ENCODE measurements at places on chromosomes 4 and X. TPM values are rescaled to one million over a fixed set of nuclear protein-coding genes. Genes with fewer than 3 reads are reported as not detected.
A peak's percentile ranks its signal among the peaks of the same experiment; 100 is the strongest.

IRAK1 gene
- total RNA-seq, result 103 TPM

GAGE12F gene
- total RNA-seq, result not detected

PIR gene
- 3.5 TPM for total RNA-seq

PAGE4 gene
- total RNA-seq, result not detected

SPP1 gene
- 9.0 TPM for total RNA-seq

GRCh38 chrX:82541822-82542221 is 966.3 kb upstream of the POU3F4 start:
- no peak for DNase-seq

- peak; percentile 85 for DNase-seq
These were observed 82.9 kb downstream of the CLCN4 start for GRCh38 chrX:10239611-10240064.

DNA sequence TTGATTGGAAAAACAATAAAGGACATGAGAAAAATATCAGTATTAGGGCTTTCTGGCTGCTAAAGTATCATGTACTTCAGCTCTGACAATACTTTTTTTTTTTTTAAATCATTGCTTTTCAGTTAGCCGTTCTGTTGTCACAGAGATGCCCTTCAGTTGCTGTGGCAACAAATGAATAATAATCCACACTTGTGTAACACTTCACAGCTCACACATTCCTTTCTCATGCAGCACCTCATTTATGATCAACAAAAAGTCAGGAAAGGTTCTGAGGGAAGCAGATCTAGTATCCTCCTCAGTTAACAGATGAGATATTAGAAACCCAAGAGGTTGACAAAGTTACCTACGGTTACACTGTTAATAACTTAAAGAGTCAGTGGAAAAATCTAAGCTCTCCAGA is 444.2 kb upstream of the SLIT2 start:
- peak; percentile 73 for DNase-seq

DNA sequence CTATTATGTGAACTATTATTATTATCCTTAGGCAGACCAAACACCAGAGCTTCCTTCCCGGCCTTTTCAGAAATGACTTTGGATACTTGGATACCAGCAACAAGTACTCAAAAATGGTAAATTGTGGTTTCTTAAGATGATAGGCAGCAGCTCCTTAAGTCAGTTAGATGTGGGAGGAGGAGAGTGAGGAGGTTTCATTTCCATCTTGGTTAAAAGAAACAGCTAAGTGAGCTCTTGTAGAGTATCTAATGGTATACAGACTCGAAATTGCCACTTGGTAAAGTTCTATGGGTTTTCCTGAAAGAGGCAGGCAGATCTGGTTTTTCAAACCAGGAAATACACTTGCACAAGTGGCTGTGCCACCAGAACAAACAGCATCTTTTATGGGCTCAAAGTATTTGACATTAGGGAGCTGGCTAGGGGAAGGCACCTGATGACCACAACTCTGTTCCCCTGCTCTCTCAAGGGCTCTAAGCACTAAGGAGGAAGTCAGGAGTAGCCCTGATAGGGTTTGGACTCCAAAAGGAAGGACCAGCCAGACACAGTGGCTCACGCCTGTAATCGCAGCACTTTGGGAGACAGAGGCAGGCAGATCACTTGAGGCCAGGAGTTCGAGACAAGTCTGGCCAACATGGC is 130.9 kb downstream of the TMEM164 start:
- no peak for DNase-seq

GRCh38 chrX:112368371-112368770 is 285.8 kb upstream of the TRPC5 start:
- DNase-seq, result no peak

GRCh38 chr4:89836031-89836745 is 773 bp downstream of the SNCA start:
- no peak for DNase-seq

DNA sequence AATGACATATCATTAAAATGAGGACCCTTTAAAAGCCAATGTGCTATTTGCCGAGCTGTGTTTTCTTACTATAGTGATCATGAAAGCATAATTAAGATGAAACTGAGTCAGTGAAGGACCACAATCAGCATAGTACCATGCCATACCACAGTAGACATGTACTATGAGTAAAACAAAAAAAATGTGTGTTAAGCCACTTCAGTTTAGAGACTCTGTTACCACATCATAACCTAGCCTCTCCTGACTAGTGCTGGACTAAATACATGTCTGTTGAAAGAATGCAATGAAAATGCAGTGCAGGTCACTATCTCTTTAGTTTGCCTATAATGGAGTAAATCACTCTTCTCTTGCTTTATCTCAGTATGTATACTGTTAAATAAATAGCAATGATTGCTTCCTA is 12.3 kb upstream of the DDX53 start:
- DNase-seq, result no peak

DNA sequence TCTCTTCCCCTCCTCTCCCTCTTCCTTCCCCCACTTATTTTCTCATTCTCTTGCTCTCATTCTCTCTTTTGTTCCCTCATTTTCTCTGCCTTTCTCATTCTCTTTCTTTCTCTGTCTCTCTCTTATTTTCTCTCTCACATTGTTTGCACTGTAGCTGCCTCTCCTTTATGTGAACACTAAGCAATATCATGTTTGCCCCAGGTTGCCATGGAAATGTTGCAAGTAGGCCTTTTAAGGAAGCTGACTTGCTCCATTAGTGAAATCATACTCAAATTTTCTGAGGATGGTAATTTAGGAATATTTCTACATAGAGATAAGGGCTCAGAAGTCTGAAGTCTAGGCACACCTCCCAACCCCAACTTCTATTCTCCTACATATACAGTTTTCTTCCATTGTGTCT is 130.1 kb downstream of the EDA start:
- DNase-seq, result no peak

- no peak for DNase-seq
These were observed 1387.2 kb downstream of the STIM2 start for GRCh38 chr4:28247805-28248204.

GRCh38 chr4:107599841-107600240 is 120.2 kb downstream of the PAPSS1 start:
- no peak for DNase-seq

GRCh38 chr4:16706251-16706650 is 192.2 kb downstream of the LDB2 start:
- DNase-seq, result no peak

GRCh38 chr4:1211371-1211770 is 37.6 kb downstream of the CTBP1 start:
- no peak for DNase-seq

DNA sequence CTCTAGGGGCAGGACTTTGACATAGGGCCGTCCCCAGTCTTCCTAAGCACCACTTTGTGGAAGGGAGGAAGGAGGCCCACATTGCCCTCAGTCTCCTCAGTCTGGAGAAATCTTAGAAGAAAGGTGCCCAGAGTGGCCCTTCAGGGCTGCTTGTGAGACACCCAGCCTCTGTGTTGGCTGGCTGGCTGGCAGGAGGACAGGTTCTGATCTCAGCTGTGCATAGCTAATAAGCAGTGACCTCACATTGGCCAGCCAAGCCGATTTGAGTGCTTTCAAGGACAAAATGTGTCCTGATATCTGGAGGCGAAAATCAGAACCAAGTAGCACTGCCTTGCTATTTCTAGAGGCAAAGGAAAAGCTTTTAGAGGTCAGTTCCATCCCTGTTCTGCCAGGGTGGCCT is 211.5 kb downstream of the BCOR start:
- no peak for DNase-seq

GRCh38 chr4:88382621-88383020 is 4.0 kb downstream of the HERC6 start:
- DNase-seq, result no peak

DNA sequence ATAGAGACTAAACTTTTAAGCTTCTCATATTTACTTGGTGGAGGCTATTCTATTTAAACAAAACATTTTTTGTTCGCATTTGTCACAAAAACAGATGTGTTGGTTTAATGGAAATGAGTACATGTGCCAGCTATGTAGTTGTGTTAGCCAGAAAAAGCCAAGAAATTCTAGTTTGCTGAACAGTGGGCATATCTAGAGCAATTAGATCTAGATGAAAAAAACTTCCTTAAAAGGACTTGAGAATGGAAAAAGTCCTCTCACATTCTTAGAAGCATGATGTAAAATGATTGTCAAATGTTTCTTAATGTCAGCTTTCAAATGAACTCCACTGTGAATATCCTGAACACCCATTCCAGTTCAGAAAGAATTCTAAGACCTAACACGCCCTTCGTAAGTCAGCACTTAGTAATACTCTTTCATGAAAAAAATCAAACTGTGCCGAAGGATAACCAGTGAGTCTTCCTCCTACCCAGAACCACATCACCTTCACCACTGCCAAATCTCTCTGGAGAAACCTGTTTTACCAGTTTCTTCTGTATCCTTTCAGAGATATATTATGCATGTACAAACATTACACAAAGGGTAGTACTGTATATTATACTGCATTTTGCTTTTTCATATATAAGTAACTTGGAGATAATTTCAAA is 28.2 kb downstream of the PHKA1 start:
- DNase-seq, result no peak

- DNase-seq, result no peak
These were observed 9.4 kb downstream of the KLF3 start for GRCh38 chr4:38673130-38673978.

GRCh38 chr4:153170407-153170806 is 33.8 kb upstream of the TRIM2 start:
- DNase-seq, result no peak

DNA sequence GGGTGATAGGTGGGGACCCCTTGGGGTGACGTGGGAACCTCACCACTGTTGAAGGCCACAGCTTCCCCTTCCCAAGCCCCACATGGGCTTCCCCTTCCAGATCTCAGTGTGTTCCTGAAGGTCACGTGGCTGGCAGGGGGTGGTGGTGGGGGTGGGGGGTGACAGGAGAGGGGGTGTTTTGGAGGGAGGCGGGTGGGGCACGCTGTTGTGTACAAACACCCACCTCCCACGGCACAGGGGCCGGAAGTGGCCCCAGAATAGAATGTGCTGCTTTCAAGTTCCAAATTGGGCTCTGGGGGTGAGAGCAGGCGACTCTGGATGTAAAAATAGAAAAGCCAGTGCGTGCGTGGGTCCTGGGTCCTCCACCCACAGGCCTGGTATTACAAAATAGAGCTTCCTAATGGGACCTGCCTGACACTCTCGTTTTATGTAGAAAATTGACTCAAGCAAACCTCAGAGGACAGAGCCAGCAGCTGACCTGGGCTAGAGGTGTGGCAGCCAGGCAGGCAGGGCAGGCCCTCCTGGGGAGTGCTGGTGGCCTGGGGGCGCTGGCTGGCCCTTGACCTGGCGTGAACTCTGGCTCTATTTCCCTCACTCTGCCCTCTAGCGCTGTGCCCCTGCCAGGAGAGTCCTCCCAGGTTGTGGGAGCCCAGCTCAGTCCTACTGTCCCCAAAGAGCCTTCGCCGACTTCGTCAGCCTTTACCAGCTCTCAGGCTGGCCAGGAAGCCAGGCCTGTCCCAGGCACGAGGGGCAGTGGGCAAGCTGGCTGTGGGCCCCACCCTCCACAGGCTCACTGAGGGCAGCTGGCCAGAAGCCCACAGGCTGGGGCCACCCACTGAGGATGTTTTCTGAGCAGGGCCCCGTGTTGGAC is 5.4 kb upstream of the SH3BP2 start:
- no peak for DNase-seq

GRCh38 chr4:37892641-37893040 is 1.8 kb downstream of the TBC1D1 start:
- DNase-seq, result no peak

DNA sequence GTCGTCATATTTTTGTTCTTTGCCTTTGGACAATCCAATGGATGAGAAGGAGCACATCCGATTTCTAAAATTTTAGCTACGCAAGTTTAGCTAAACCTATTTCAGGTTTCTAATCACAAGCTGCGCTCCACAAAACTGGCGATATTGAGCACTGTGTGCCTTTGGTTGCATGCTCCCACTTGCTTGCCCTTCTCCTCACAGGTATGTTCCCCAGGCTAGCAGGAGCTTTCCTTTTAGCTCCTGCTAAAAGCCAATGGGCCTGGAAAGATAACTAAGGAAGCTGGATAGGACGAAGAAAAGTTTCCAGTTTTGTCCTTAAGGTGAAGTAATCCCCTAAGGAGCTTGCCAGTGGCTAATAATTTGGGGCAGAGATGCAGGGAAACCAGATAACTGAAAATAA is 975.2 kb downstream of the FSTL5 start:
- no peak for DNase-seq

DNA sequence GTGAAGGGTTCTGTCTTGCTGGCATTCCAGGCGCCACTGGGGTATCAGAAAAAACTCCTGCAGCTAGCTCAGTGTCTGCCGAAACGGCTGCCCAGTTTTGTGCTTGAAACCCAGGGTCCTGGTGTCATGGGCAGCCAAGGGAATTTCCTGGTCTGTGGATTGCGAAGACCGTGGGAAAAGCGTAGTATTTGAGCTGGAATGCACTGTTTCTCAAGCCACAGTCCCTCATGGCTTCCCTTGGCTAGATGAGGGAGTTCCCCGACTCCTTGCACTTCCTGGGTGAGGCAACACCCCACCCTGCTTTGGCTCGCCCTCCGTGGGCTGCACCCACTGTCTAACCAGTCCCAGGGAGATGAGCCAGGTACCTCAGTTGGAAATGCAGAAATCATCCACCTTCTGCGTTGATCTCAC is 40.1 kb downstream of the NOP14 start:
- no peak for DNase-seq

GRCh38 chr4:5037553-5038551 is 13.4 kb upstream of the STK32B start:
- peak; percentile 94 for DNase-seq

DNA sequence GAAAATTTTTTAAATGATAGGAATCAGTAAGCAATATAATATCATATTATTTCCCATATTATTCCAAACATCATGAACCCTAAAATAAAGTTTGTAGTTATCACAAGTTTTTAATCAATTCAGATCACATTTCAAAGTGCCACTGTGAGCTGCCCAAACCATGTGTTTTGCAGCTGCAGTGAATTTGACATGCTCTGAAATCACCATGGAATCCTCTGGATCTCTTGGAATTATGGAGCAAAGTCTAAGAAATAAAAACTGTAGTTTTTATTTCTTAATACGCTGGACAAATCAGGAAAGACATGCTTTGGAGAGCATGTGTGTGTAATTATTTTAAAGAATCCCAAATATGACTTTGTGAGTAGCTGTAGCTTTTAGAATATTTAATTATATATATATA is 262.7 kb downstream of the ANKRD50 start:
- no peak for DNase-seq

DNA sequence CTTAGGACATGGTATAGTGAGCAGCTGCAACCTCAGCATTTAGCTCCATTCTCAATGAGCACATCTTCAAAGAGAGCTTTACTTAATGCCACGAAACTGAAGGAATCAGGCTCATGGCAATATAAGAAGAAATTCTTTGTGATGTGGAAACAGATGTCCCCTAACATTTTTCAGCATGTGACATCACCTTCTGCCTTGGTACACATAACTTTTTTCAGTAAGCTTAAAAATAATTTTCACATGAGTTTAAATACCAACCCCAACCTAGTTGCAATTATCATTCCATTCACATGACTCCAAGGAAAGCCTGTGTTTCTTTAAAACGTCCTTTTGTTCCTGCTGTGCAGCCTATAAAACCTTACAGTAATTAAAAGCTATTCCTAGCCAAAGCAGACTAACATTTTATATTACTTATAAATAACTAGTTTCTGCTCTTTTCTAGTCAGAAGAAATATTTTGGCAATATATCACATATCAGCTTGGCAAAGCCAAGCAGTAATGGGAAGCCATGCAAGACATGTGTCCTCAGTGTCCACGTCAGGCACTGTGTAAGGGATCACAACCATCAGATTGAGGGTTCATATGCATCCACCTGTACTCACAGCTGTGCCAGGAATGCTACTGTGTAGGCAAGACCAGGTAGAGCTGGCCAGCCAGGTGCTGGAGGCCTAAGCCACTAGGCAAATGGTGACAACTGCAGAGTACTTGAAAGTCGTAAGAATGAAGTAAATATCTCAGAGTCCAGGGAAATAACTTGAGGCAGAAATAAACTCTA is 466.6 kb downstream of the INPP4B start:
- DNase-seq, result peak; percentile 95

- DNase-seq, result no peak
These were observed 70.5 kb downstream of the AFF1 start for GRCh38 chr4:87005369-87005689.
